ENCODE measurements at places on chromosomes 2 and 18. TPM values are rescaled to one million over a fixed set of nuclear protein-coding genes. Genes with fewer than 3 reads are reported as not detected.

- H3K36me3 ChIP-seq = no peaks in the 10 kb centered on the region
- DNase-seq = no peak
- H3K27ac ChIP-seq = no peak overlapping the region
- H3K4me3 ChIP-seq = no peak overlapping the region
- H3K27me3 ChIP-seq = no peaks in the 10 kb centered on the region
These were observed 16.7 kb upstream of the LYPD6B start for GRCh38 chr2:149021761-149022160.

- no peak for DNase-seq
- no peaks in the 10 kb centered on the region for H3K27me3 ChIP-seq
- no peak overlapping the region for H3K27ac ChIP-seq
- H3K4me1 ChIP-seq = no peaks in the 10 kb centered on the region
- H3K4me3 ChIP-seq = no peak overlapping the region
These were observed 342.4 kb downstream of the AKAIN1 start for GRCh38 chr18:4854671-4855070.

The TUBB8B gene
- polyA plus RNA-seq = not detected

- H3K27me3 ChIP-seq = peaks cover 3% of the 10 kb centered on the region
- no peak for DNase-seq
- H3K4me3 ChIP-seq = no peak overlapping the region
- H3K36me3 ChIP-seq = no peaks in the 10 kb centered on the region
- H3K27ac ChIP-seq = no peak overlapping the region
These were observed 181.2 kb downstream of the ANAPC1 start for GRCh38 chr2:111702804-111703196.

The POLE4 gene
- polyA plus RNA-seq = 131 TPM

The YES1 gene
- polyA plus RNA-seq = 3.0 TPM

GRCh38 chr2:30373881-30374302 lies 73.2 kb upstream of the LCLAT1 start:
- no peaks in the 10 kb centered on the region for H3K4me1 ChIP-seq
- no peak for DNase-seq
- H3K4me3 ChIP-seq = no peak overlapping the region
- no peak overlapping the region for H3K27ac ChIP-seq
- no peaks in the 10 kb centered on the region for H3K36me3 ChIP-seq
- H3K27me3 ChIP-seq = no peaks in the 10 kb centered on the region

The SOX11 gene
- not detected for polyA plus RNA-seq
